CD8-positive, alpha-beta memory T cell (primary cell): ENCODE measurements at places on chromosomes 7 and 10. TPM values are rescaled to one million over a fixed set of nuclear protein-coding genes. Genes with fewer than 3 reads are reported as not detected.

Gene NYAP1
- not detected for polyA plus RNA-seq

Gene VWDE
- polyA plus RNA-seq = 0.25 TPM

Gene SLC16A12
- polyA plus RNA-seq = not detected

Gene TFEC
- not detected for polyA plus RNA-seq

Gene BAMBI
- polyA plus RNA-seq = 0.56 TPM

Gene COBL
- not detected for polyA plus RNA-seq

Gene ZNF488
- polyA plus RNA-seq = not detected

Gene CAV1
- not detected for polyA plus RNA-seq

Gene CHCHD2
- 522 TPM for polyA plus RNA-seq

Gene SLC39A12
- not detected for polyA plus RNA-seq

Gene CYP2W1
- polyA plus RNA-seq = not detected

Gene GIMAP5
- 475 TPM for polyA plus RNA-seq

Gene GPNMB
- not detected for polyA plus RNA-seq

Gene NUPR2
- not detected for polyA plus RNA-seq

Gene DGKI
- not detected for polyA plus RNA-seq

Gene ZNF32
- polyA plus RNA-seq = 86.3 TPM

Gene TMEM196
- polyA plus RNA-seq = not detected

Gene PDGFA
- polyA plus RNA-seq = 0.68 TPM

Gene SPDYE11
- 0.16 TPM for polyA plus RNA-seq

Gene NSUN5
- 42.5 TPM for polyA plus RNA-seq

Gene FBXW4
- polyA plus RNA-seq = 13.1 TPM

Gene GNGT1
- polyA plus RNA-seq = not detected

Gene LAMB1
- polyA plus RNA-seq = 0.44 TPM

Gene GIMAP7
- polyA plus RNA-seq = 861 TPM

Gene SHLD2
- 24.9 TPM for polyA plus RNA-seq

Gene FAS
- 41.6 TPM for polyA plus RNA-seq

Gene RPP38
- polyA plus RNA-seq = 27.3 TPM

Gene EVX1
- not detected for polyA plus RNA-seq

Gene PARD3
- polyA plus RNA-seq = not detected

Gene ANKIB1
- 7.8 TPM for polyA plus RNA-seq

Gene ANKRD1
- polyA plus RNA-seq = not detected

Gene WEE2
- not detected for polyA plus RNA-seq

Gene ZNF804B
- not detected for polyA plus RNA-seq

Gene DNAJC12
- not detected for polyA plus RNA-seq

Gene CFAP70
- not detected for polyA plus RNA-seq

Gene LIPN
- not detected for polyA plus RNA-seq

Gene GALNT17
- polyA plus RNA-seq = not detected

Gene RGR
- not detected for polyA plus RNA-seq

Gene LRRD1
- polyA plus RNA-seq = not detected

Gene SCART1
- 3.2 TPM for polyA plus RNA-seq

Gene MUC3A
- not detected for polyA plus RNA-seq
